ENCODE measurements at places on chromosomes 2 and 18. TPM values are rescaled to one million over a fixed set of nuclear protein-coding genes. Genes with fewer than 3 reads are reported as not detected.

GRCh38 chr18:79598633-79599175 lies 80.9 kb upstream of the CTDP1 start:
- DNase-seq: no peak
- no peaks in the 10 kb centered on the region for H3K4me1 ChIP-seq
- H3K27ac ChIP-seq: no peak overlapping the region
- H3K36me3 ChIP-seq: no peaks in the 10 kb centered on the region

- H3K36me3 ChIP-seq: no peaks in the 10 kb centered on the region
- no peak for DNase-seq
- no peak overlapping the region for H3K4me3 ChIP-seq
- H3K27me3 ChIP-seq: no peaks in the 10 kb centered on the region
Observed at GRCh38 chr2:237234268-237234667, 148.6 kb downstream of the COPS8 start.

- no peaks in the 10 kb centered on the region for H3K27me3 ChIP-seq
- H3K4me1 ChIP-seq: peaks cover 14% of the 10 kb centered on the region
- H3K4me3 ChIP-seq: no peak overlapping the region
- peak overlapping the region; percentile 87 for H3K27ac ChIP-seq
Observed at GRCh38 chr2:28633746-28634145, 117.9 kb upstream of the PPP1CB start.

- no peaks in the 10 kb centered on the region for H3K27me3 ChIP-seq
- H3K36me3 ChIP-seq: no peaks in the 10 kb centered on the region
- H3K4me1 ChIP-seq: no peaks in the 10 kb centered on the region
Observed at GRCh38 chr2:106274668-106275067, 80.6 kb upstream of the UXS1 start.

Gene ZFP36L2
- total RNA-seq: 114 TPM

Gene GNAL
- 2.9 TPM for total RNA-seq

DNA sequence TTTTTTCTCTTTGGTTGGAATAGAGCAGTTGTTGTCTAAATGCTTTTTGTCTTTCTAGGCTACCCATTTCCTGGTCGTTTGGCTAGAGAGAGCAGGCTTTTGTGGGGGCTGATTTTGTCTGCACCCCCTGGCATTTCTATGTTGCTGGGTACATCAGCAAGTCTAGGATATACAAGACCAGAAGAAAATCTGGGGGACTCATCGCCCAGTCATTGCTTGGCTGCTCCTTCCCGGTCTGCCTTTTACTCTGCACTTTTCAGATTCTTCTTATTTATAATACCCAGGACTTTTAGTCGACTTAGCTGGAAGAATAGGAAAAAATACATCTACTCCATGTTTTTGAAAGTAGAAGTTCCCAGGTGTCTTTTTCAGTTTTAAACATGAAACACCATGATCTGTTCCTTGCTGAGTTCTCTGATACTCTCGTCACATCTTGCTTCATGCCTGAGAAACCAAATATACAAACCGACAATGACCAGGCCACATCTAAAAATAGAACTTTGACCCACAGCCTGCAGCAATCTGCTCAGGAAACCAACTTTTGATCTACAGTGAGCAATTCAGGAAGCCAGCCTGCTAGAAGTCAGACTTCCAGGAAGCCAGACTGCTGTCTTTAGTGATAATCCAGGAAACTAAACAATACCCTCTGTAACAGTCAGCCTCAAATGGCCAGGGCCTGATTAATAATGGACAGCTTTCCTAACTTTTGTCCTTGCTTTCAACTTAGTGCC lies 163.8 kb upstream of the MEX3C start:
- no peaks in the 10 kb centered on the region for H3K4me1 ChIP-seq
- no peaks in the 10 kb centered on the region for H3K27me3 ChIP-seq
- no peaks in the 10 kb centered on the region for H3K36me3 ChIP-seq
- H3K27ac ChIP-seq: peak overlapping the region; percentile 48

DNA sequence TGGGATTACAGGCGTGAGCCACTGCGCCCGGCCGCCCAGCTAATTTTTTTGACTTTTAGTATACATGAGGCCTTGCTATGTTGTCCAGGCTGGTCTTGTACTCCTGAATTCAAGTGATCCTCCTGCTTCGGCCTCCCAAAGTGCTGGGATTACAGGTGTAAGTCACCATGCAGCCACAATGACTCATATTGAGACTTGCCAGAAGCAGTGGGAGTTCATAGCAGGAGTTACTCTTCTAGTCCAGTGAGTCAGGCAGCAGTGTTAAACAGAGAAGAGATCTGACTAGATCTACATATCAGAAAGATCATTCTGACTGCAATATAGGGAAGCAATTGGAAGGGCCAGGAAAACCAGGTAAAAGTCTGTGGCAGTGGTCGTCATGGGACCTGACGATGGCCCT lies 1.5 kb upstream of the FLACC1 start:
- DNase-seq: no peak
- no peak overlapping the region for H3K4me3 ChIP-seq
- H3K27me3 ChIP-seq: no peaks in the 10 kb centered on the region

DNA sequence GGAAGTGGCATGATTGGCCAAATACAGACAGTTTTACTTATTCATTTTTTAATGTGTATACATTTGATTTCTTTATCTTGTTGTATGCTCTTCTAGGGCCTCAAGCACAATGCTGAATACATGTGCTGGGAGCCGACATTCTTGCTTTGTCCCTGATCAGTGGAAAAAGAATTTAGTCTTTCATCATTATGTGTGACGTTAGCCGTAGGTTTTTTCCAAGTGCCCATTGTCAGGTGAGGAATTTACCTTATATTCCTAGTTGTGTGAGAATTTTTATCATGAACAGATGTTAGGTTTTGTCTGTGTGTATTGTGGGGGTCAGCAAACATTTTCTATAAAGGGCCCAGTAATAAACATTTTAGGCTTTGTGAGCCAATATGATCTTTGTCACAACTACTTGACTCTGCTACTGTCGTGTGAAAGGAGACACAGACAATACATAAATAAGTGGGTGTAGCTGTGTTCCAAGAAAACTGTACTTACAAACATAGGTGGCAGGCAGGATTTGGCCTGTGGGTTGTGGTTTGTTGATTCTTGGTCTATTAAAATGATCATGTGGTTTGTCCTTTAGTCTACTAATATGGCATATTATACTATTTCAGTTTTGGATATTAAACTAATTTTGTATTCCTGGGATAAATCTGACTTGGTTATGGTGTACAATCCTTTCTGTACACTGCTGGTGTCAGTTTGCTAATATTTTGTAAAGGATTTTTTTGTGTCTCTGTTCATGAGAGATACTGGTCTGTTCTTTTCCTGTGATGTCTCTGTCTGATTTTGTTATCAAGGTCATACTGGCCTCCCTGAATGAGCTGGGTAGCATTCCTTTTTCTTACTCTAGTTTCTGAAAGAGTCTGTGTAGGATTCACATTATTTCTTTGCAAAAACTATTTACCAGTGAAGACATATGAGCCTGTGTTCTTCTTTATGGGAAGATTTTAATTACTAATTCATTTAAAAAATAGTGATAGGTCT lies 132.2 kb upstream of the SMAD7 start:
- no peaks in the 10 kb centered on the region for H3K4me1 ChIP-seq
- H3K27ac ChIP-seq: no peak overlapping the region
- no peaks in the 10 kb centered on the region for H3K27me3 ChIP-seq
- H3K4me3 ChIP-seq: no peak overlapping the region
- H3K36me3 ChIP-seq: no peaks in the 10 kb centered on the region

Gene UGT1A5
- 11.5 TPM for total RNA-seq

Gene SDC1
- total RNA-seq: 192 TPM

- no peaks in the 10 kb centered on the region for H3K4me1 ChIP-seq
- no peak overlapping the region for H3K4me3 ChIP-seq
- no peak overlapping the region for H3K27ac ChIP-seq
- H3K36me3 ChIP-seq: no peaks in the 10 kb centered on the region
Observed at GRCh38 chr2:26025509-26025908, 8.4 kb upstream of the RAB10 start.

Gene CABLES1
- 11.9 TPM for total RNA-seq

DNA sequence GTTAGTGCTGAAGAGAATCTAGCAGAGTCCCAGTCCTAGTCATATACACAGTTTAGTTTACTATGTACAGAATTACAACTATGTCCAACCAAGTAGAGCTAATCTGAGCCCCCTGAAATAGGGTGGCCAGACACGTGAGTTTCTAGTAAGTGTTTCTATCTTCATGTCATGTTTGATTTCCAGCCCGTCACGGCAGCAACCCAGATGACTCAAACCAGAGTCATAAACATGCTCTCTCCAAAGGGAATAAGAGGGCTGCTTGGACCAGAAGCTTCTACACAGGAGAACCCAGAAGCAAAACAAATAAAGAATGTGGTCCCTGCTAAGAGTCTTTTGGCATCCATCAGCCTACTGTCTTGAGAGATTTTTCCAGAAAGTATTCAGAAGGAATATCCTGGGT lies 64.9 kb upstream of the WIPF1 start:
- no peaks in the 10 kb centered on the region for H3K36me3 ChIP-seq
- no peaks in the 10 kb centered on the region for H3K4me1 ChIP-seq
- no peak for DNase-seq
- peak overlapping the region; percentile 65 for H3K27ac ChIP-seq

GRCh38 chr2:152542337-152542994 lies 174.8 kb downstream of the PRPF40A start:
- no peak for DNase-seq
- no peaks in the 10 kb centered on the region for H3K27me3 ChIP-seq
- H3K4me1 ChIP-seq: peaks cover 9% of the 10 kb centered on the region
- H3K4me3 ChIP-seq: no peak overlapping the region

Gene SOX11
- total RNA-seq: 0.40 TPM

GRCh38 chr2:8107621-8108378 lies 574.1 kb upstream of the ID2 start:
- H3K4me1 ChIP-seq: no peaks in the 10 kb centered on the region
- DNase-seq: no peak
- no peaks in the 10 kb centered on the region for H3K36me3 ChIP-seq
- no peaks in the 10 kb centered on the region for H3K27me3 ChIP-seq
- no peak overlapping the region for H3K4me3 ChIP-seq
- no peak overlapping the region for H3K27ac ChIP-seq

DNA sequence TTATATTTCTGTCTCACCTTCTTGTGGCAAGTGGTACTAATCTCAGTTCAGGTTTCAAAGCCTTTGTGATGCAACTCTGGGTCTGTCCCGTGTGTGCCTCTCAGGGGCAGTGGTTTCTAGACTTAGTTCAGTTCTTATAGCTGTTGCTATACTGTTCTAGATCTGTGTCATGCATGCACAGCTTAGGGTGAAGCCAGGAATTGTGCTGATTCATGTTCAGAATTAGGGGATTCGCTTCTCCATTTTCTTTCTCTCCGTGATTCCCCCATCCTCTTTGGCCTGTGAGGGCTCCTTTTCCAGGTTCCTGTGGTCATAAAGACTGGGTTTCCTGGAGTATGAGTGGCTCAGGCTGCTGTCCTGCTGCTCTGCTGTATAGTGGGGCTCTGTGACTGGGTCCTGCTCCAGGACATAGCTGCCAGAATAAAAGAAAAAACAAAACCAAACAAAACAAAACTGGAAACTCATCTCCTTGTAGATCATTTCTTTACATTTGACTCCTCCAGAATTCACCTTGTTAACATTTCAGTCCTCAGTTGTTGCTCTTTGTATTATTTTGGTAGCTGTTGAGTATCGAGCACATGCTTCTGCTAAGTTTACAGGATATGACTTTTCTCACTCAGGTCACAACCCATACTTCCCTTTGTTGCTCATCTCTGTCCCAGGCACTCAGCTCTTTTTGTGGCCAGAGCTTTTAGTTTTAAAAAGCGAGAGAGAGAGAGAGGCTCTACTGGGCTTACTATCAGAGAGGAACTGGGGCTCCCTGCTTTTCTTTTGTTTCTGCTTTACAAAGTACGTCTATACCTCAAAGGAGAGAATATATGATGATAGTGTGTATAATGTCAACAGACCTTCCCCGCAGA lies 34.2 kb downstream of the CERS6 start:
- no peaks in the 10 kb centered on the region for H3K36me3 ChIP-seq
- H3K27me3 ChIP-seq: no peaks in the 10 kb centered on the region
- H3K27ac ChIP-seq: peak overlapping the region; percentile 42
- H3K4me1 ChIP-seq: peaks cover 52% of the 10 kb centered on the region
- peak overlapping the region; percentile 11 for H3K4me3 ChIP-seq

DNA sequence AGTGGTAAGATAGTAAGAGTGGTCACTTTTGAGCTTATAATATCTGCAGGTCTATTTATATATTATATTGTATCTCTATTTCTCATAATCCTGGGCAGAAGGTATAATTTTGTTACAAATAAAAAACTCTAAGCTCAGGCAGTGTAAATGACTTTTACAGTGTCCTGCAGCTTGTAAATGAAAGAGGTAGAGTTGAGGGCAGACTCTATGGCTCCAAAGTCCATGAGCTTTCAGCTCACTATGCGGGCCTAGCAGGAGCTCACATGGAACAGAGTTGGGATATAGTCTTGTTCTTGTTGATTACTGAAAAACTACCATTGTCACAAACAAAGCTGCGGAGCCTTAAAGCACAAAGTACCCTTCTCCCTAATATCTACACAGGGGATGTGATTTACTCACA lies 361.4 kb downstream of the LNPK start:
- no peak overlapping the region for H3K27ac ChIP-seq
- H3K27me3 ChIP-seq: no peaks in the 10 kb centered on the region
- peak; percentile 26 for DNase-seq

GRCh38 chr2:195559431-195559914 lies 97.6 kb upstream of the SLC39A10 start:
- peak overlapping the region; percentile 44 for H3K27ac ChIP-seq
- no peaks in the 10 kb centered on the region for H3K36me3 ChIP-seq
- H3K4me3 ChIP-seq: no peak overlapping the region
- H3K4me1 ChIP-seq: peaks cover 23% of the 10 kb centered on the region
- no peaks in the 10 kb centered on the region for H3K27me3 ChIP-seq

GRCh38 chr18:60182223-60182622 lies 190.4 kb downstream of the MC4R start:
- no peak overlapping the region for H3K4me3 ChIP-seq
- H3K27me3 ChIP-seq: no peaks in the 10 kb centered on the region
- no peak for DNase-seq
- no peak overlapping the region for H3K27ac ChIP-seq
- H3K4me1 ChIP-seq: no peaks in the 10 kb centered on the region
- H3K36me3 ChIP-seq: no peaks in the 10 kb centered on the region

Gene TGFA
- 19.8 TPM for total RNA-seq

DNA sequence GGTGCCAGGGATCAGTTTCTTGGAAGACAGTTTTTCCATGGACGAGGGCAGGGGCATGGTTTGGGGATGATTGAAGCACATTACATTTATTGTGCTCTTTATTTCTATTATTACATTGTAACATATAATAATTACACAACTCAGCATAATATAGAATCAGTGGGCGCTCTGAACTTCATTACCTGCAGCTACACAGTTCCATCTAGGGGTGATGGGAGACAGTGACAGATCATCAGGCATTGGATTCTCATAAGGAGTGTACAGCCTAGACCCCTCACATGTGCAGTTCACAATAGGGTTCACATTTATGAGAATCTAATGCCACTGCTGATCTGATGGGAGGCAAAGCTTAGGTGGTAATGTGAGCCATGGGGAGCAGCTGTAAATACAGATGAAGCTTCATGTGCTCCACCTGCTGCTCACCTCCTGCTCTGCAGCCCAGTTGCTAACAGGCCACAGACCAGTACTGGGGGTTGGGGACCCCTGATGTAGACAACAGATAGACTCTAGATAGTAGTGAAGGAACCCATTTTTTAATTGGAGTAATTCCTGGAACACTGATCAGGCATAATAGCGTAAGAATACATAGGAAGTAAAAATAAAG lies 41.5 kb upstream of the MC4R start:
- H3K36me3 ChIP-seq: no peaks in the 10 kb centered on the region
- H3K4me3 ChIP-seq: no peak overlapping the region
- no peaks in the 10 kb centered on the region for H3K4me1 ChIP-seq
- DNase-seq: peak; percentile 14
- no peaks in the 10 kb centered on the region for H3K27me3 ChIP-seq

Data from transverse colon (tissue), 4 donors.